SW 1271 (cell line): ENCODE measurements at places on chromosomes 16 and 17.

DNA sequence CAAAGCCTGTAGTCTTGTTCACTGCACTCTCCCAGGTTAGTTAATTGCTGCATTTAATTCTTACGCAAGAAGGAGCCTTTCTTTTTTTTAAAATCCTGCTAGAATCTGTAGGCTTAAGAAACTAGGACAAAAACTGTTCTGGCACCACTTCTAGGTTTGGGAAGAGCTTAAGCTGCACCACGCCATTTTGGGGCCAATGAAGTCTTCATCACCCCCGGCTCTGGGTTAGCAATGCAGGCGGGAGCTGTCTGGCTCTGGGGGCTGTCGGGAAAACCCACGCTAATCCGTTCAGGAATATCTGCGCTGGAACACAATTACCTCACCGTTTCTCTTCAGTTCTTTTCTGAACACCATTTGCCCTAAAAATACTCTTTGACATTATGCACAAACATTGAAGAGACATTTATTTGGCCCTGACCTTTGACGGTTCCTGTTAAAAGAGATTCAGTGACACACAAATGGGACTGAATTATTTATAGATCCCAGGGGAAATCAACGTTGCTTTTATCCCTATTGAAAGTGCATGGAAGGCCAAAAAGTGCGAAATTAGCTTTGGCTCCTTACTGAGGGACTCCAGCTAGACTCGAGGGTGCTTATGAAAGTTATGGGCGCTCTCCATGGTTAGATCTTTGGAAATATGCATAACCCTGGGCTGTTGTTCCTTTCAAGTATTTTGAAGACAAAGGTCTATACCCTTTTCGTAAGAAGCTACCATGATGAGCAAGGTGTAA is 249.2 kb downstream of the HAPSTR1 start:
- no peak for DNase-seq

DNA sequence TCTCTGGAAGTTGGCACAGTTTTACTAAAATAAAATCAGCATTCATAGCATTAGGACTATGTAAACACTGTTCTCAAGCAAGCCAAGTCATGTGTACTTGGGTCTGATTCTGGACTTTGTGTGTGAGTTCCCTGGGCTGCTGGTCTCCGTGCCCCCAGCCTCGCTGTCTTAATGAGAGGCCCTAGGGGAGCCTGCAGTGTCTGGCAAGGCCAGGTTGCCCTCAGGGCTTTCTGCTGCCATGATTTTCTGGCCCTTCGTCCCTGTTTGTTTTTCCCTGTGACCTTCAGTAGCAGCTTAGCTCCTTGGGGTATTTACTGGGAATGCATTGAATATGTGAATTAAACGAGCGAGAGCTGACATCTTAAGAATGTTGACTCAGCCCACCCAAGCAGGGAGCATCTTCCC is 161.8 kb downstream of the RPTOR start:
- DNase-seq, result no peak

- no peak for DNase-seq
Measured at GRCh38 chr17:65364438-65364837, 197.0 kb downstream of the AXIN2 start.

DNA sequence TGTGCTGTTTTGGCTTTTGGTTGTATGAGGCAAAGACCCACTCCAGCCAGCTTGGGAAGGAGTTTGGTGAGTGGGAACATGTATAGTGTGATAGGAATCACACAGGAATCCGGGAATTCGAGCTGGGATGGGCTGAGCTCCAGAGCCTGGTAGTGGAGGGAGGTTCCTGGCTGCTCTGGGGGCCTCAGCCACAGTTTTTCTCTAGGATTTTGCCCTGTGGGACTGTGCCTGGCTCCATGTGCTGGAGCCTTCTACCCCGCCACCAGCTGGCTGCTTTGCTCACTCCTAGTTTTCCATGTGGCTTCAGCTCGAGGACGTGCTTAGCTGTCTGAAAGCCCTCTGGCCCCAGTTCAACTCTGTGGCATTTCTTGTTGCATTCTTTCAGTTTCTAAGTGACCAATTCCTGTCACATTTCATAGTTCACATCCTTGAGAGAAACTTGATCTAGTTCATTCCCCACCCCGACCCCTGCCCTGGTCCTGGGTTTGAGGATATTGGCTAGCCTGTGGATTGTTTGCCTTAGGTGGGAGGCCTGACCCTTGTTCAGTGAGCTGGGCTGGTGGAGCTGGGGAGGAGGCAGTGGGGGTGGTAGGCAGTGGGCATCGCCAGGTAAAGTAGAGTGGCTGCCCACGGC is 5.0 kb downstream of the SEC14L1 start:
- DNase-seq, result no peak

DNA sequence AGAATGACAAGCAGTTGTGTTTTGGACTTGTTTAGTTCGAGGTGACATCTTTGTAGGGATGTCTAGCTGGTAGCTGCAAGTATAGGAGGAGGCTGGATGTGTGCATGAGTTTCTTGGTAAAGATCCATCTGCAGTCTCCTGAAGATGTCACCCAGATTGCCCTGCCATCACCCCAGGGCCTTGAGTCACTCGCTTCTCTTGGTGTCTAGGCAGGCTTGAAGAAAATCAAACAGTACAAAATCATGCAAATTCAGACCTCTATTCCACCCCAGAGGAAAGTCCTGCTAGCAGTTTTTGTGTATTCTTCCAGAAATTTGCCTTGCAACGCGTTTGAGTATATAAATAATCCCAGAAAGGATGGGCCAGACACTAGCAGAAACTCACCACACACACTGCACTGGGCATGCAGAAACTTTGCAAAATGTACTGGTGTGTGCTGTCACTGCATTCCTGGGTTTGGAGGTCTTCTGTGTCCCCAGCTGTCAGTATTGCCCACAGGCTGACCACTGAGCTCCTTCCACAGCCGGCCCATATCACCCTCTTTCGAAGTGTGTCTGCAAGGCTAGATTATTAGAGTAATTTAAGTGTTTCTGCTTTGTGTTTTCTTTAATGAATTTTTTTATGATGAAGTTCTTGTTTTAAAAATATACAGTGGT is 51.5 kb downstream of the TENT4B start:
- DNase-seq, result no peak

DNA sequence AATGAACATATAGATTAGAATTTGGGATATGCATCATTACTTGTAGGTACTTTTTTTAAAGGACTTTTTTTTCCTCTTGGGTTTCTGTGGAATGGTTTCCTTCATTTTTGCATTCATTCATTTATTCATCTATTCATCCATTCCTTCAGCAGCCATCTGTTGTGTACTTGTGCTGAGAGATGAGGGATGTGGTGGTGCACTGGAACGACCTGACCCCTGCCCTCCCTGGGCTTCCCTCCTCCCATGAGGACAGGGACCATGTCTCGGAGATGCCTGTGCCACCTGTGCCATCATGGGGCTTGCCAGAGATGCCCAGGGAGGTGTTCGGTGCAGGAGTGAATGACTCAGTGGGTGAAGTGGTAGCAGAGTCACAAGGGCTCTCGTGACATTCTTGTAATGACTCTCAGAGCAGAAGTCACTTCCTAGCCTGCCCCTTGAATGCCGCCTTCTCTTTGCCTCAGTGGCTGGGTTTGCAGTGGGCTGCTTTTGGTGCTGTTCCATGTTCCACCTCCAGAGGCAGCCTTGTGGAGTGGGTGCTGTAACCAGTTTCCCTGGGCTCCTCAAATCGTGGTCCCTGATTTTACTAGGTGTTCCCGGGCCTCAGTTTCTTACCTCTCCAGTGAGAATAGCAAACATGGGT is 43.9 kb downstream of the CLEC16A start:
- no peak for DNase-seq

GRCh38 chr16:58850678-58851020 is 116.5 kb upstream of the GOT2 start:
- DNase-seq, result no peak

GRCh38 chr16:27706866-27707685 is 157.1 kb downstream of the KATNIP start:
- no peak for DNase-seq

DNA sequence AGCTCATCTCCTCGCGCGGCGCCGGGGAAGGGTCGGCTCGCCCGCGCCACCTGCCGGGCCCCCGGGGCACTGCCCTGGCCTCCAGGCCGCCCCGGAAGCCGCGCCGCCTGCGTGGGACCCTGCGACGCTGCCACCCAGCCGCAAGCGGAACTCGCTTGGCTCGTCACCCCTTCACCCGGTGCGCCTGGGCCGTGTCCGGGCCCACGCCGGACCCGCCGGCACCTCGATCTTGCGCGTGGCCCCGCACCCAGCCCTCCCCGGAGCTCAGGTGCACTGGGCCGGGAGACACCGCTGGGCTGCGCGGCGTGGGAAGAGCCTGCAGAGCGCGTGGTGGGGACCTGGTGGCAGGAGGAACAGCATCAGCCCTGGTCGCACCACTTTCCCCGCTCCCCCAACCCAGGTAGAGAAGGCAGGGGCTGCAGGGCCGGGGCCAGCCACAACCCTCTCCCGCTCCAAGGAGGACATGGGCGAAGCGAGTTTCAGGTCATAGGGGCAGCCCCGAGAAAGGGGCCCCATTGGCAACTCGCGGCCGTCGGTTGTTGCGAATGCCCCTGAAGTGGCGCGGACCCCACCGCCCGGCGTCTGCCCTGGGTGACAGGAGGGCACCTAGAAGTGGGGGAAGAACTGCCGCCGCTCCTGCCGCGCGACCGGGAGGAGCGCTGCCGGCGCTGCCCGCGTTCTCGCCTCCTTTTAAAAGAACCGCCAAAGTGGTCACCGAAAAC is 363 bp upstream of the MIF4GD start:
- peak; percentile 39 for DNase-seq

DNA sequence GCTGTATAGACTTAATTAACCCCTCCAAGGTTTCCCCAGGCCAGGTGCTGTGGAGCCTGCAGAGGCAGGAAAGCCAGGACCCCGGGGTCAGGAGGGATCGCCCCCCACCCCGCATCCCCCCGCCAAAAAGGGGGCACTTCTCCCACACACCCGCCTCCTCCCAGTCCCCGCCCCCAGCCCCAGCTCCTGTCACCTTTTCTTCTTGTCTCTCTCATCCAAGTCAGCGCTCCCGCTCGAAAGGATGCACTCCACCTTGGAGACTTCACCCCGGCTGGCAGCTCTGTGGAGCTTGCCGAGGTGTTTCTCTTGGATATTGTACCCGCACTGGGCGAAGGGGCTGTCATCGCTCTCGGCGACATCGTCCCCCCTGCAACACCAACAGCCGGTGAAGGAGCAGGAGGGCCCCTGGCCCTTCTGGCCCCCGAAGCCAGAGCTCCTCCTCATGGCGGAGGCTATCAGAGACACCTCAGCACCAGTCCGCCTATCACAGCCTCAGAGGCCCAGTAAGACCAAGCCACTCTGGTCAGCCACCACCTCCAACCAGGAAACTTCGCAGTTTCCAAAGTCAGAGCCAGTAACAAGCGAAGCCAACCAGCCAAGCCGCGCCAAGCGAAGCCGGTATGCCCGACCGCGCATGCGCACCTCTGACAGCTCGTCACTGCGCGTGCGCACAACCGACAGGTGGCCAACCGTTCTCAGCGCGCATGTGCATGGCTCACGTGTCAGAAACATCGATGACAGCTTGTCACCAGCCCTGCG is 52.5 kb downstream of the SHCBP1 start:
- DNase-seq, result no peak

- DNase-seq, result no peak
Measured at GRCh38 chr16:83681381-83681956, 126.3 kb upstream of the HSBP1 start.
